Daoy (cell line): ENCODE measurements at places on chromosomes 2 and 18. TPM values are rescaled to one million over a fixed set of nuclear protein-coding genes. Genes with fewer than 3 reads are reported as not detected.
A peak's percentile ranks its signal among the peaks of the same experiment; 100 is the strongest.

GRCh38 chr18:39425172-39425850, 1859.7 kb upstream of the CELF4 start:
- DNase-seq, result no peak

DNA sequence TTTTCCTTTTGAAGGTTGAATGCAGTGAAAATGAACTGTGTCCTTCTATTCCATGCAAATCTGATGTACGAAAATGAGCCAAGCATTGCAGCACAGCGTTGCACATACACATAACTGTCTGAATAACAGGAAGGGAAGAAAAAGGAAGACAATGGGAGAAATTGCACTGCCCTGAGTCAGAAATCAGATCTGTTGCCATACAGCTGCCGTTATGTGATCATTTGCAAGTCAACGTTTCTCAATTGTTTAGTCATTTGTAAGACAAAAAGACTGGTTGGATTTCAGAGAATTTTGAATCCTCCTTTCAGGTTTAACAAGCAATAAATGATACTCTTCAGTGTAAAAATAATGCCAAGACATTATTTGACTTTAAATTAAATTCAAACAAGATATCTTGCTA, 284.1 kb downstream of the DSEL start:
- no peak for DNase-seq

DNA sequence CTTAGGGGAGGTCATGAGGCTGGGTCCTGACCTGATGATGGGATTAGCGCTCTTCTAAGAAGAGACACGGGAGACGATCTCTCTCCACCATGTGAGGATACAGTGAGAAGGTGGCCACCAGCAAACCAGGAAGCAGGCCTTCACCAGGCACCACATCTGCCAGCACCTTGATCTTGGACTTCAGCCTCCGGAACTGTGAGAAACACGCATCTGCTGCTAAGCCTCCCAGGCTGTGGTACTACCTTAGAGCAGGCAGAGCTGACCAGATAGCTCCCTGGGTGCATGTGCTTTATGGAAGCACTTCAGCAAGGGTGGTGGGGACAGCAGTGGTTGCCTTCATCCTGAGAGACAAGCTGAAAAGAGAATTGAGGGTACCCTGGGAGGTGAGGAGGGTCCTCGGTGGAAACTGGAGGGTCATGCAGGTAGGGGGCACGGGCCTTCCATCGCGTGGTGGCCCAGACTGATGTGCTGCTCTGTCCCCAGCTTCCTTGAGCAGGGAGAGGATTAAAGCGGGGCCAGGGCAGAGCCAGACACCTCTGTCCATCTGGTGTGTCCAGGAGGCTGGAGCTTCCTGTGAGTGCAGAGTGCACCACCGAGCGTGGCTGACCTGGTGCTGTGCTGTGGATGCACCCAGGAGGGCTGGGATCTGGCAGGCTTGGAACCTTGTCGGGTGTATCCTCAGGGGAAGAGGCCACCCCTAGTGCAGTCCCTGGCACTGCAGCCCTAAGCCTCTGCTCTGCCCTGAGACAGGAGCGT, 42.9 kb upstream of the HS6ST1 start:
- no peak for DNase-seq

DNA sequence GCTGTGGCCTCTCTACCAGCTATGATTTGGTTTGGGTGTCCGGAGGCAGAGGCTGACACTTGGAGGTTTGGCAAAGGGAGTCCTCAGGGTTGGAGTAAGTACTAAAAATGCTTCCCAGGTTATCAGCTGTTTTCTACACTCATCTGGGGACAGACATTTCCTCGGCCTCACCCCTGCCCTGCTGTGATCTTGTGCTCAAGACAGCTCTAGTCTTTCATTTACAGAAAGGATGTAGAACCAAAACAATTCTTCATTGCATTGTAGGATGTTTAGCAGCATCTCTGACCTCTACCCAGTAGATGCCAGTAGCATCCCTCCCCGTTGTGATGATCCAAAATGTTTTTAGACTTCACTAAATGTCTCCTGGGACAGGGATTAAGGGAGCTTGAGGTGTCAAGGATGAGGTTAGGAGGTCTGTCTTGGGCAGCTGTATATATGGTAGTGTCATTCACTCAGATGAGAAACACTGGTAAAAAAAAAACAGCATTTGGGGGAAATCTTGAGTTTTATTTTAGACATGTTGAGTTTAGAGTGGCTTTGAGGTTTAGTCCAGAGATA, 26.6 kb downstream of the CD28 start:
- no peak for DNase-seq

GRCh38 chr2:23445450-23445868, 60.5 kb downstream of the KLHL29 start:
- peak; percentile 70 for DNase-seq

- no peak for DNase-seq
Observed at GRCh38 chr2:128368437-128369107, 49.9 kb upstream of the HS6ST1 start.

- DNase-seq, result no peak
Observed at GRCh38 chr18:7457262-7457661, 109.9 kb upstream of the PTPRM start.

GRCh38 chr2:43171789-43172188, 54.6 kb downstream of the ZFP36L2 start:
- peak; percentile 44 for DNase-seq

GRCh38 chr2:41948397-41948763, 99.4 kb upstream of the PKDCC start:
- no peak for DNase-seq

DNA sequence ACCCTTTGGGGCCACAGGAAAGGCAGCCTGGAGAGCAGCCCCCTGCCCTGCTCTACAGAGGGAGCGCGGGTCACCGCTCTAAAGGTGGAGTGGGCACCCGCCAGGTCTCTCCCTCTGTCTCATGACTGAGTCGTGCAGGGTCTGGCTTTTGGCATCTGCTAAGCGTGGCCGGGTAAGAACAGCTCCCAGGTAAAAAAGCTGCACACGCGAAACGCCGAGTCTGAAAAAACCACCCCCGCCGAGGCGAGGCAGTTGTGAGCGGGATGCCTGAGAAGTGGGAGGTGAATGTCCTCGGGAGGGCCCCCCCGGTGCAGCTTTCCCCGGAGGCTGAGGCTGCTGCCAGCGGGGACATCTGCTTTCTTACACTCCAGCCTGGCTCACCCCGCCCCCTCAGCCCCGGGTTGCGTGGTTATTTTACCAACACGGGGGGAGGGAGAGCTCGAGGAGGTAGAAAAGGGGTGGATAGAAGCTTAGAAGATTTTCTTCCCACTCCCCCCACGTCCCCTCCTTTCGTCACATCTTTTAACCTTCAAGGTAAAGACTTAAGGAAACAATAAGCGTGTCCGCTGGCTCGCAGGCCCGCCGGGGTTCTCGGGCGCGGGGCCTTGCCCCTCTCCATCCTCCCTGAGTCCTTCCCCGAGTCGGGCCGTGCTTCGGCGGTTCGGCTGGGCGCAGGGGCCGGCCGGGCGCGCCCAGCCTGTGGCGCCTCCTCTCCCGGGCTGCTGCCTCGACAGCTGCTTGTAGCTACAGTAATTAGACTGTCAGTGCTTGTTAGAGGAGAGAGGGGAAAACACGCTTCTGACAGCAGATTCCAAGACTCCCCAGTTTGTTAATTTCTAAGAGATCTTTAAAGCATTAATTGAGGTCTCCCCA, 70.6 kb upstream of the PSMD14 start:
- DNase-seq, result peak; percentile 47

DNA sequence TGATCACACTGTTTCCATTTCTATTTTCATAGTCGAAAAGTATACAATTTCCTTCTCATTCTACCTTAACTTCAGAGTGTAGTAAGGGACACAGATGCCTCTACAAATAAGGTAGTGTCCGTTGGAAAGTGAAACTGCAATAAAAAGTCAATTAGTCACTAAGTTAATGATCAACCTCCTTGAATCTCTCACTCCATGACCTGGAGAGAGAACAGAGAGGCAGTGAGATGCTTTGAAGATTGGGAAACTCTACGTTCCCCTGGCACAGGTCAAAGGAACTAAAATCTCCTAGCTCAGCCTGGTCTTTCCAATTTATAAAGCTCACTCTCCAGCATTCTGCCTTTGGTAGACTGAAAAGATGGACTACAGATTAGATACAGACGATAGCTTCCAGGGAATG, 153.8 kb upstream of the ACAA2 start:
- DNase-seq, result no peak

DNA sequence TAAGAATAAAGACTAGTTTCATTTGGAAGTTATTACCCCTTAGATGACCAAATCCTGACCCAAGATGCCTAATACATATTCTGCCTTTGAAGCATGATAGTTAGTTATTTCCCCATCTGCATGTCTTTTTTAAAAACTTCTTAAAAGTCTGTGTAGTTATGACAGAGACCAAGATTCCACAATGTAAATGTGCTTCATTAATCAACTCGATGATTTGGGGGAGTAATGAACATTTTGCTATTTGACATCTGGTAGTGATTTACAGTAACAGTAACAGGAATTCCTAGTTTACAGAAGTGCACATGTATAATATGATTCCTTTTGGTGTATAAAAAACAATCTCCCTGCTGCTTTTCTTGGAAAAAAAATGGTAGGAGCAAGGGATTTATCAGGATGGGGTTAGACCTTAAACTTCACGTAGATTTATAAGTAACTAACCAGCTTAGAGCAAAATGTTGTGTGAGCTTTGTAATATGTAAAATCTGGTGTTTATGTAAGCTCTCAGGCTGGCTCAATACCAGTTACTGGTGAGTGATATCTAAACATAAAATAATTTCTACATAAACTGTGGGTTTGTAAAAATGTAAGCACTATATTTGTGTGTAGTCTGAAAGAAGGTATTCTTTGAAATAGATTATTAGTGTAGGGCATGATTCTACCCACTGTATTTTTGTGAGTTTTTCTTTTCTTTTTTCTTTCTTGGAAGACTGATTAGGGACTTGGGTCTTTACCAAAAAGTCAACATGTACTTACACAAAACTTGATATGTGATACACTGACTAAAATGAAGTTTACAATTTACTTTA, 641.6 kb downstream of the EPHA4 start:
- DNase-seq, result no peak

DNA sequence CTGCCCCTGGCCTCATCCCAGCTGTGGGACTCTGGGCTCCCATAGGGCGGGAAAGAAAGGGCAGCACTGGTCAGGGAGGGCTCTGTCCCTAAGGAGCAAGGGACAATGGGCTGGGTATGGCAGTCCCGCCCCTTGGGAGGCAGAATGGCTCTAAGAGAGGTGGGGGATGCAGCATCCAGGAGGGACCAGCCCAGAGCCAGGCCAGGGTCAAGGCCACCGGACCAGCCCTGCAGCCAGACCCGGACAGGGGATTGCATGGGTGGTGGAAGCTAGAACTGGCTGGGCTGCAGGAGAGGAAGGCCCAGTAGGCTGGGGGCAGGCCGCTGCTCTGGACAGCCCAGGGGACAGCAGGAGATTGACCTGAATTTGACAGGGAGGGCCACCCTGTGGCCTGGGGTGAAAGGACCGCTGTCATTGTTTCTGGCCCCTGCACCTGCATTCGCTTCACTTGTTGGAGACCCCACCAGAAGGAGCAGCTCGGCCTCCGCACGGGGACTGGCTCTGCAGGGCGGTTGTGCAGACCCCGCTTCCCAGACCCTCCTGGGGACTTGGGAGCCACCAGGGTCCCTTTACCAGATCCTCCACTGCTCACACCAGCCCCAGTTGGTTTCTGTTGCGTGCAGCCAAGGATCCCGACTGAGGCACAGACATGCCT, 14.6 kb downstream of the RAMP1 start:
- no peak for DNase-seq

DNA sequence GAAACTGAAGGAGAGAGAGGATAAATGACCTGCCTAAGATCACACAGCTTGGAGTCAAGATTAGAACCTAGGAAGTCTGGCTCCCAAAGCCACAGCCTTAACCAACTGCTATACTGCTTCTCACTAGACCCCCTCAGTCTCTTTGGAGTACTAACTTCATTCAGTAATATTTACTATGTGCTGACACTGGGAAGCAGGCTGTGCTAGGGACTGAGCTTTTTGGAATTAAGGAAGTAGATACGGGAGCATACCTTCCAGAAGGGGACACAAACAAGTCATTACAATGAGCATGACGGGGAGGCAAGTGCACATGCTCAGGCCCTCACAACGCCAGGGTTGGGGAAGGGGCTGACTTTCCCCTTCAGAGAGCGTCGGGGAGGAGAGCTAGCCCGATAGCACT, 97.7 kb downstream of the INO80D start:
- DNase-seq, result no peak

DNA sequence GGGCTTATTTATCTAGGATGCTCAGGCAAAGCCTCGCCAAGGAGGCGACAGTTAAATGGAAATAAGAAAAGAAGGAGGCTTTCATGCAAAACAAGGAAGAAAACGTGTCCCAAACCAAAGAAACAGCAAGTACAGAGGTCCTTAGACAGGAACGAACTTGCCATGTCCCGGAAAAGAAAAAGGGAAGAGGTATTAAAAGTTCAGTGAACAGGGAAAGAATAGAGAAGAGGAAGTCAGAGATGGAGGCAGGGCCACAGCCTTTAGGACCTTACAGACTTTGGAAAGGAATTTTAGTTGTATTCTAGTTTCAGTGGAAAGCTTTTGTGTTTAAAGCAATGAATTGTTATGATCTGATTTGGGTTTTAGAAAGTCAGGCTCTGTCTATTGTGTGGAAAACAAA, 22.1 kb downstream of the IKZF2 start:
- DNase-seq, result no peak

DNA sequence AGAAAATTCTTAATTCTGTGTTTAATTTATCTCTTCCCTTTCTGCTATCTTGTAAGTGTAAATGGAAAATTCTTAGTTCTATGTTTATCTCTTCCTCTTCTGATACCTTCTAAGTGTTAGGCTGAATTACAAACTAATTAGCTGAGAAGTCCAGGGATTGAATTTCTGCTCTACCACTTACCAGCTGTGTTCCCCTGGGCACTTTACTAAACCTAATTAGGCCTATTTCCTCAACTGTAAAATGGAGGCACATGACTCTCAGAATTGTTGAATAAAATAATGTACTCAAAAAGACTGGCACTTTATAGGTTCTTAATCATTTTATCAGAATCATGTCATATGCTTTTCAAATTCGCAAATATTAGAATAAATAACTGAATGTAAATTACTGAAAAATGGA, 146.3 kb downstream of the MAP2 start:
- no peak for DNase-seq

DNA sequence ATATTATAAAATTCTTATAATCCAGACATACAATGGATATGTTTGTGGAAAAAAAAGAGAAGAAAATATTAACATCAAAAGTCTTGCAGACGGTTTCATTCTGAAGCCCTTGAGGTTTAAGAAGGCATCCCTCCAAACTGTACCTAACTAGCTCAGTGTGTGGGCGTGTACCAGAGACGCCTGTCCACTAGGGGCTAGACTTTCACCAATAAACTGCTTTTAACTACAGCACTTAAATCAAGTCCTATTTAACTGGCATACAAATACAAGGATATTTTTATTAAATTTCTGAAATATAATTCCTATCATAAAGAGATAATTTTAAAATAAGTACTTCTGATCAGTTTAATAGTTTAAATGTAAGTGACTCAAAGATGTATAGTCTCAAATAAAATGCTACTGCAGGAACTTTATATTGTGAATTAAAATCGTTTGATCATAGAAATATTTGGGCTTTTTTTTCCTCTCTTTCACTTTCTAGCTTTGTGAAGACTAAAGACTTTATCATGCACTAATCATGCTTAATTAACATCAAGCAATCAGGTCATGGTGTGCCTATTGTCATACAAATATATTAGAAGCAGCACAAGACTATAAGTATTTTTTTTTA, 437.7 kb downstream of the SATB2 start:
- DNase-seq, result peak; percentile 38

Gene MC2R
- not detected in 2 replicates for total RNA-seq

Gene UGT1A3
- total RNA-seq, result not detected in 2 replicates

Gene TUBA4B
- total RNA-seq, result not detected in 2 replicates

Gene ABCG8
- not detected in 2 replicates for total RNA-seq

Gene DNAH6
- 0.12 and 2.9 TPM in 2 replicates for total RNA-seq

Gene ALKAL2
- 1.8 and 2.6 TPM in 2 replicates for total RNA-seq

Gene POTEI
- 0.06 and 0.40 TPM in 2 replicates for total RNA-seq

Gene KRTCAP3
- total RNA-seq, result not detected in 2 replicates

Gene NT5C1B
- total RNA-seq, result 0.21 TPM in 1 of 2 replicates, not detected in the other

Gene ACMSD
- not detected in 2 replicates for total RNA-seq
